ENCODE measurements at places on chromosomes 1 and 21.
A peak's percentile ranks its signal among the peaks of the same experiment; 100 is the strongest.

DNA sequence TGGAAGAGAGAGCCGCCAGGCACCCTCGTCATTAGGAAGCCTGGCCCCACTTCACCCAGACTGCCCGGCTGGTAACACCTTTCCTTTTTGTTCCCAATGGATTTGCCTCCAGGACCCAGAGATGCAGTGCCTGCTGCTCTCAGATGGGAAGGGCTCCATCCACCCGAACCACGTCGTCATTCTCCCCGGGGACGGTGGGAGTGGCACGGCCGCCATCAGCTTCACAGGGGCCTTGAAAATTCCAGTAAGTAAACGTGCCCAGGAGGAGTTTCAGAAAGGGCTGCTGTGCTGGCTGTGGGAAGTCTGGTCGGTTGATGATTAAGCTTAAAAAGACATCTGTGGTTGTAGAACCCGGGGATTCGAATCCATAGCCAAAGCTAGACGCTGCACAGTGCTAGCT, 45.2 kb downstream of the SLC37A1 start:
- DNase-seq, result no peak
- H3K27ac ChIP-seq, result no peak overlapping the region
- no peaks in the 10 kb centered on the region for H3K27me3 ChIP-seq
- H3K4me1 ChIP-seq, result no peaks in the 10 kb centered on the region

DNA sequence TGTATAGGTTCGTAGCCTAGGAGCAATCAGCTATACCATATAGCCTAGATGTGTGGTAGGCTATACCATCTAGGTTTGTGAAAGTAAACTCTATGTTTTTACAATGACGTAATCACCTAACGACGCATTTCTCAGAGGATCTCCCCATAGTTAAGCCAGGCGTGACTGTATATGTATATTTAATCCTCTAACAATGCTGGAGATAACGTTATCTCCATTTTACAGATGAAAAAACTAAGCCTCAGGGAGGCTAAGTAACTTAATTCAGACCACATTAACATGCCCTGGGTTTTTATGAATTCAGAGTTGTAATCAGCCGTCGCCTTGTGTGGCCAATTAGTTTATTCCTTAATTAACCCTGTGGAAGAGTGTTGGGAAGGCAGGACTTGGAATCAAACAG, 107.7 kb upstream of the PLXNA2 start:
- no peak overlapping the region for H3K4me3 ChIP-seq
- H3K27me3 ChIP-seq, result no peaks in the 10 kb centered on the region
- H3K4me1 ChIP-seq, result peaks cover 6% of the 10 kb centered on the region
- H3K36me3 ChIP-seq, result no peaks in the 10 kb centered on the region
- H3K27ac ChIP-seq, result no peak overlapping the region

GRCh38 chr1:110224240-110224995, 14.3 kb downstream of the KCNC4 start:
- no peaks in the 10 kb centered on the region for H3K4me1 ChIP-seq
- no peak overlapping the region for H3K27ac ChIP-seq
- no peak overlapping the region for H3K4me3 ChIP-seq
- peak; percentile 76 for DNase-seq
- no peaks in the 10 kb centered on the region for H3K27me3 ChIP-seq
- peaks cover 8% of the 10 kb centered on the region for H3K36me3 ChIP-seq

GRCh38 chr1:87799451-87799850, 470.8 kb downstream of the LMO4 start:
- H3K36me3 ChIP-seq, result no peaks in the 10 kb centered on the region
- no peaks in the 10 kb centered on the region for H3K27me3 ChIP-seq
- DNase-seq, result no peak
- H3K27ac ChIP-seq, result no peak overlapping the region

GRCh38 chr1:191890433-191891088, 267.7 kb upstream of the RGS18 start:
- H3K36me3 ChIP-seq, result no peaks in the 10 kb centered on the region
- H3K4me3 ChIP-seq, result no peak overlapping the region
- DNase-seq, result no peak
- no peaks in the 10 kb centered on the region for H3K27me3 ChIP-seq

DNA sequence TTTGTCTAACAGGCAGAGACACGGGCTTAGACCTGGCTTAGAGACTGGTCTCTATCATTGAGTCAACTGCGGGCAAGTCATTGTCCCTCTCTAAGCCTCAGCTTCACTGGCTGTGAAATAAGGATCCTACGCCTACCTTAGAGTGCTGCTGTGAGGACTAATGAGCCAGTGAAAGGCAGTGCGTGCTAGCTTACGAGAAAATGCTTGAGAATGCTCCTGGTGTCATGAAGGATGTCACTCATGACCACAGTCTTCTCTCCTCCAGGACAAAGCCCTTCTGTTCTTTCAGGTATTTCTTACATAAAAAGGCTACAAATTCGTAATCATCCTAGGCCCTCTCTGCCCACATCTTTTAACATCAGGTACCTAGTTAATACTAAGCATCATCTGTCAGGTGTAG, 16.5 kb upstream of the A3GALT2 start:
- no peak for DNase-seq
- no peaks in the 10 kb centered on the region for H3K27me3 ChIP-seq
- H3K36me3 ChIP-seq, result no peaks in the 10 kb centered on the region
- H3K4me1 ChIP-seq, result peaks cover 33% of the 10 kb centered on the region
- no peak overlapping the region for H3K27ac ChIP-seq

GRCh38 chr1:39573736-39574624, 2.6 kb downstream of the PABPC4 start:
- H3K27me3 ChIP-seq, result no peaks in the 10 kb centered on the region
- H3K4me1 ChIP-seq, result peaks cover 4% of the 10 kb centered on the region
- peak overlapping the region; percentile 76 for H3K4me3 ChIP-seq
- DNase-seq, result no peak
- no peak overlapping the region for H3K27ac ChIP-seq
- H3K36me3 ChIP-seq, result peaks cover 23% of the 10 kb centered on the region

DNA sequence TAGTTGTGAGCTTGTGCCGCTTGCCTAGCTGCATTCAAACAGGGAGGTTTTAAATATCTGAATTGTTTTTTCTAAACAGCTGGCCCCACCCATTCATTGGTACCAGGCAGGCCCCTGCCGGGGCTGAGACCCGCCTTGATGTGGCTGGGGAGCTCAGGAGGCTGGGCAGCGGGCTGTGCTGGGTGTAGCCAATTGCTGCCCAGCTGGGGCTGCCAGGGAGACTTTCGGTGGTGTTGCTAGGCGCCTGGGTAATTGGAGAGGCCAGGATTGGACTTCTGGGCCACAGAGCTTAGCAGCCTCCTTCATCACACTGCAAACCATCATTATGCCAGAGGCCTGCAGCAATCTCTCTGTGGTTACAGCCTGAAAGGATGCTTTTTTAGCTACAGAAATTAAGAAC, 12.2 kb downstream of the RHBDL2 start:
- H3K27me3 ChIP-seq, result no peaks in the 10 kb centered on the region
- H3K4me1 ChIP-seq, result no peaks in the 10 kb centered on the region
- no peak overlapping the region for H3K27ac ChIP-seq
- H3K4me3 ChIP-seq, result no peak overlapping the region

- DNase-seq, result no peak
- no peaks in the 10 kb centered on the region for H3K36me3 ChIP-seq
- no peaks in the 10 kb centered on the region for H3K4me1 ChIP-seq
- H3K4me3 ChIP-seq, result no peak overlapping the region
Observed at GRCh38 chr21:21114461-21114860, 116.3 kb downstream of the NCAM2 start.

- H3K36me3 ChIP-seq, result no peaks in the 10 kb centered on the region
- DNase-seq, result no peak
- no peak overlapping the region for H3K27ac ChIP-seq
Observed at GRCh38 chr21:42097274-42097673, 26.2 kb downstream of the UMODL1 start.

DNA sequence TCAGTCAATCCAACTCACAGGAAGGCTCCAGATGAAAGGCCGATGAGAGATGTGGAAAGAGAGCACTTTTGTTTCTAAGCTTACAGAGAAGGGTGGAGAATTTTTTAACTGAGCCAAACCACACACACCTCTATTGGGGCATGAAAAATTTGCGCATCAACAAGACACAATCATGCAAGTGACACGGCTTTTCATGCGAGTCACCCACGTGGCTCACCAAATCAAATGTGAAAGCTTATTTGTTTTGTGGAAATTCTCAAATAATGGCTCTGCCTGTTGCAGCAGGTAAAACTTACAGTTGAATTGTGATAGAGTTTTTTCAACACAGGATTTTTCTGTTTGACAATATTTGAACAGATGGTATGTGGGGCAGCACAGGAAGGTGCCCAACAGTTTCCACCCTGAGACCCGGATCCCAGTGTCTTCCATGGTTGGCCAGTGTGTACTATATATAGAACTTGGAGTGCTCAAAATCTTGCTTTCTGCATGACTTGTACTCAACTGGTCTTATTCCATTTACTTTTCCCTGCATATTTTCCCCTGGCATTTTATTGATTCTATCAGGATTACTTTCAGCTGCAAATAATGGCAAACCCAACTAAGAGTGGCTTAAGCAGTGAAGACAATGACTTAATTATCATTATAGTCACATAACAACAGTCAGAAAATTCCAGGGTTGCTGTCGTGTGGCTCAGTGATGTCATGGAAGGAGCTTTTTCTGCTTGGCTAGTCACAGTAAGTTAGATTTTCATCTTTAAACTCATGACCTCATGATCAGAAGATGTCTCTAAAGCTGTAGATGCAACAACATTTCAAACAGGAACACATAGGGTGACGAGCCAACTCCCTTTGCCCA, 90.6 kb upstream of the SIM2 start:
- no peak for DNase-seq
- no peaks in the 10 kb centered on the region for H3K27me3 ChIP-seq
- no peak overlapping the region for H3K4me3 ChIP-seq
- H3K36me3 ChIP-seq, result no peaks in the 10 kb centered on the region
- no peak overlapping the region for H3K27ac ChIP-seq

- no peak overlapping the region for H3K27ac ChIP-seq
- peaks cover 7% of the 10 kb centered on the region for H3K4me1 ChIP-seq
Observed at GRCh38 chr1:87644579-87645190, 316.0 kb downstream of the LMO4 start.

GRCh38 chr1:87523466-87523865, 194.8 kb downstream of the LMO4 start:
- no peaks in the 10 kb centered on the region for H3K4me1 ChIP-seq
- H3K4me3 ChIP-seq, result no peak overlapping the region
- no peak for DNase-seq
- H3K27ac ChIP-seq, result no peak overlapping the region
- H3K27me3 ChIP-seq, result no peaks in the 10 kb centered on the region

GRCh38 chr1:213584272-213584671, 403.5 kb upstream of the PROX1 start:
- H3K36me3 ChIP-seq, result no peaks in the 10 kb centered on the region
- no peak overlapping the region for H3K27ac ChIP-seq
- H3K27me3 ChIP-seq, result no peaks in the 10 kb centered on the region
- DNase-seq, result no peak
- no peaks in the 10 kb centered on the region for H3K4me1 ChIP-seq
- no peak overlapping the region for H3K4me3 ChIP-seq

GRCh38 chr21:20779321-20779720, 218.9 kb upstream of the NCAM2 start:
- no peaks in the 10 kb centered on the region for H3K27me3 ChIP-seq
- H3K4me3 ChIP-seq, result no peak overlapping the region
- H3K36me3 ChIP-seq, result no peaks in the 10 kb centered on the region
- H3K27ac ChIP-seq, result no peak overlapping the region

DNA sequence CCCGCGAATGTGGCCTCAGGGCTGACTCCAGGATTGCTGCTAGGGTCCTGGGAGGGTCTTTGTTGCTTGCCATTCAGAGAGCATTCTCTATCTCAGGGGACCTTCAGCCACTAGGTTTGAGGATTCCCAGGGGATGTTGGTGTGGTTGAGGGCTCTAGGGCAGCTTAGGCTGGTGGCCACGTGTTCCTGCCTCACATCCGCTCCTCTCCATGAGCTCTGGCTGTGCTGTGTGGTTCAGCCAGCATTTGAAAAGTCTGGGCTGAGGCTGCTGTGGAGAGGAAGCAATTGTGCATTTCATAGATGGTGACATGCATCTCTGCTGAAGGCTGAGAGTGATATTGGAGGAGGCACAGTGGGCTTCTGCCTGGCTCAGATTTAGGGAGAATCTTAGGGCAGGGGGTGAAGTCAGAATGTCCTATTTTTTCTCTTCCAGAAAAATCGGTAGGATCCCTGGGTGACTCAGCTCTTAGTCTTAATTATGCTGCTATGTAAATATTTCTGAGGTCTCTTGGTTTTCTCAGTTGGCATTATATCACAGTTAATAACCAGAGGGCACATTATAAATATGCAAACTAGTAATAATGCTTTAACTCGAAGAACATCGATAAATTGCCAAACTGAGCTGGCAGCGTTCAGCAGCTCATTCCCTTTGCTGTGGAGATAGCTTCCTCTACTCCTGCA, 182.3 kb downstream of the CAMTA1 start:
- no peaks in the 10 kb centered on the region for H3K27me3 ChIP-seq
- no peaks in the 10 kb centered on the region for H3K4me1 ChIP-seq
- DNase-seq, result no peak
- H3K36me3 ChIP-seq, result no peaks in the 10 kb centered on the region

GRCh38 chr1:225763716-225764548, 13.7 kb upstream of the SRP9 start:
- H3K4me3 ChIP-seq, result no peak overlapping the region
- no peak for DNase-seq
- no peaks in the 10 kb centered on the region for H3K36me3 ChIP-seq
- no peak overlapping the region for H3K27ac ChIP-seq

DNA sequence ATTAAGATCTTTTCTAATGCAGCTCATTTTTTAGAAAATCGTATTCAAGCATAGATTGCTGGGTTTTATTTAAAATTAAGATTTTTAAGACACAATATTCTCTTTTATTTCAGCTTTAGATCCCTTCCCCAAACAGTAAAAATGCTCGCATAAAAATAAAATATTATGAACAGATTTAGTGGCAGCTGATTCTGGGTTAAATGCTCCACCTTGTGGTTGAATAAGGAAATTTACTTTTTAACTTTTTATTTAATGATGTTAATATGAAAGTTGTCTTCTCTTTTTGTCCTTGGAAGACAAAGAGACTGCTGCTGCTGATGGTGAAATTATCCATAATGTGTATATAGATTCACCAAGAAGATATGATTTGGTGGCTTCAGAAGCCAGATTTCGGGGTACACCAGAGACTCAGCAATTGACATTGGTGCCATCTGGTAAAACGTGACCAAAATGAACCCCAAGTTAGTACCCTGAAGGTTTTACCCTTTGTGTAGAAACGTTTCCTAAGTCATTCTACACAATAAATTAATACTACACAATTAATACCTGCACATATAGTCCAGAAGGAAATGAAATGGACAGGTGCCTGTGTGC, 128.0 kb downstream of the ADAMTS1 start:
- no peaks in the 10 kb centered on the region for H3K27me3 ChIP-seq
- no peak overlapping the region for H3K4me3 ChIP-seq
- no peaks in the 10 kb centered on the region for H3K36me3 ChIP-seq
- H3K27ac ChIP-seq, result no peak overlapping the region
- no peak for DNase-seq
- H3K4me1 ChIP-seq, result peaks cover 6% of the 10 kb centered on the region

DNA sequence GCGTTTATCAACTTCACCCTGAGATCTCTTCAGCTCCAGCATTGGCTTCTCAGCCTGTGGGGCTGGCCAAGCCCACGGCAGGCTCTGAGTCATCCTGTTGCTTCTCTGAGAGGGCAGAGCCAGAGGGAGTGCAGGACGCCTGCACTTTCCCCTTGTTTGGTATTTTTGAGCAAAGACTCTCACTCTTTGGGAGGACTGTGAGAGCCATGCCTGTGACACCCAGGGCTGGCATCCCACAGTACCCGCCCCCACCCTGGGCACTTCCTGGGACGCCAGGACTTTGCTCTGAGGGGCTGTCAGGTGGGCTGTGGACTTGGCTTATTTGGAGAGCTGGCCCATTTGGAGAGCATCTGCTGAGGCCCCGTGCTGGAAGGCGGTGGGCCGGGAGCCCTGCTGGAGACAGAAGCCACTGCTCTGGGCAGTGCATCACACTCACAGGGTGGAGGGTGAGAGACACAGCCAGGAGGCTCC, 37.4 kb downstream of the VANGL1 start:
- DNase-seq, result peak; percentile 66
- H3K36me3 ChIP-seq, result peaks cover 10% of the 10 kb centered on the region
- no peaks in the 10 kb centered on the region for H3K27me3 ChIP-seq
- H3K27ac ChIP-seq, result no peak overlapping the region
- peaks cover 9% of the 10 kb centered on the region for H3K4me1 ChIP-seq

Data from mesendoderm (in vitro differentiated cells).